ENCODE measurements at places on chromosomes 2 and 18. TPM values are rescaled to one million over a fixed set of nuclear protein-coding genes. Genes with fewer than 3 reads are reported as not detected.

GRCh38 chr2:205680067-205680466 is 2.2 kb upstream of the NRP2 start:
- H3K27me3 ChIP-seq = no peaks in the 10 kb centered on the region
- no peak overlapping the region for H3K4me3 ChIP-seq
- DNase-seq = peak; percentile 87
- no peak overlapping the region for H3K27ac ChIP-seq
- no peaks in the 10 kb centered on the region for H3K36me3 ChIP-seq
- peaks cover 27% of the 10 kb centered on the region for H3K4me1 ChIP-seq

- no peaks in the 10 kb centered on the region for H3K27me3 ChIP-seq
- no peak overlapping the region for H3K4me3 ChIP-seq
- H3K36me3 ChIP-seq = no peaks in the 10 kb centered on the region
- H3K27ac ChIP-seq = peak overlapping the region; percentile 45
- H3K4me1 ChIP-seq = peaks cover 51% of the 10 kb centered on the region
- DNase-seq = no peak
Measured at GRCh38 chr2:215880970-215881369, 132.4 kb downstream of the MREG start.

DNA sequence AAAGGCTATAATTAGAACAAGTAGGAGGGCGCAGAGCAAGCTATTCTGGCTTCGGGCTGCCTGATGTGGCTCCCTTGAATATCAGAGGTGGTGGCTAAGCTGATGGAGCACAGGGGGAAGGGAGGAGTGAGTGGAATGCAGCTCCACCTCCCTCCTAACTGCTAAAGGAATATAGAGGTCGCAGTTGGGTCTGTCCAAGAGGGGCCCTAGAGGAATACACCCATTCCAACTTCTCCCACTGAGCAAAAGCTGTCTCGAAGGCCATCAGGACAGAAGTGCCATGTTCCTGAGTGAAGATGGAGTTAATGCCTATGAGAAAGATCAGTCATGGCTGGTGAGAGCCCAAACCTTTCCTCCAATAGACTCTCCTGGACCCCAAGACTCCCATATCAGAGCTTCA is 32.8 kb upstream of the MARCO start:
- H3K4me1 ChIP-seq = peaks cover 7% of the 10 kb centered on the region
- H3K27ac ChIP-seq = no peak overlapping the region
- peaks cover 32% of the 10 kb centered on the region for H3K27me3 ChIP-seq
- H3K4me3 ChIP-seq = no peak overlapping the region
- no peak for DNase-seq

DNA sequence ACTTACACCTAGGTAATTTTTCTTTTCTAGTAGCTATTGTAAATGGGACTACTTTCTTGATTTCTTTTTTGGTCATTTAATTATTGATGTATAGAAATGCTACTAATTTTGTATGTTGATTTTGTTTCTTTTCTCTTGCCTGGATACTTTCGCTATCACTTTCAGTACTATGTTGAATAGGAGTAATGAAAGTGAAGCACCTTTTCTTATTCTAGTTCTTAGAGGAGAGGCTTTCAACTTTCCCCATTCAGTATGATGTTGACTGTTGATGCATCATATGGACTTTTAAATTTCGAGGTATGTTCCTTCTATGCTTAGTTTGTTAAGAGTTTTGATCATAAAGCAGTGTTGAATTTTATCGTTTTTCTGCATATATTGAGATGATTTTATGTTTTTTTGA is 142.5 kb downstream of the CDH19 start:
- DNase-seq = no peak
- H3K36me3 ChIP-seq = no peaks in the 10 kb centered on the region
- H3K27ac ChIP-seq = no peak overlapping the region
- no peak overlapping the region for H3K4me3 ChIP-seq

- no peak overlapping the region for H3K27ac ChIP-seq
- peaks cover 15% of the 10 kb centered on the region for H3K4me1 ChIP-seq
- H3K4me3 ChIP-seq = no peak overlapping the region
Measured at GRCh38 chr2:61949714-61950560, 44.5 kb downstream of the COMMD1 start.

DNA sequence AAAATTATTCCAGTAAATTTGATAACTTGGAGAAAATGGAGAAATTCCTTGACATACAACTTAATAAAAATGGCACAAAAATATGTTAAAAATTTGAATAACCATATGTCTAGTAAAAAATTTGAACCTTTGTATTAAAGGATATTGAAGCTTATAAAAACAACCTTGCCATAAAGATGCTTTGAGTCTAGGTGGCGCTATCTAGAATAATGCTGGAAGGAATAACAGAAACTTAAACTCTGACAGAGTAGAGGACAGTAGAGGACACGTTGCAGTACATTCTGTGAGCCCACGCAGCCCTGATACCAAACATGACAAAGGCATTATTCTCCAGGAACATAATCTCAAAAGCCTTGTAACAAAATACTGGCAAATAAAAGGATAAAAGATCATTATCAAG is 44.7 kb upstream of the ALKAL2 start:
- H3K27me3 ChIP-seq = no peaks in the 10 kb centered on the region
- H3K36me3 ChIP-seq = no peaks in the 10 kb centered on the region
- H3K4me3 ChIP-seq = no peak overlapping the region
- no peaks in the 10 kb centered on the region for H3K4me1 ChIP-seq
- no peak for DNase-seq

GRCh38 chr2:52510432-52510831 is 1257.2 kb upstream of the CHAC2 start:
- no peaks in the 10 kb centered on the region for H3K4me1 ChIP-seq
- no peaks in the 10 kb centered on the region for H3K36me3 ChIP-seq
- no peak overlapping the region for H3K27ac ChIP-seq
- no peaks in the 10 kb centered on the region for H3K27me3 ChIP-seq
- DNase-seq = no peak
- H3K4me3 ChIP-seq = no peak overlapping the region

DNA sequence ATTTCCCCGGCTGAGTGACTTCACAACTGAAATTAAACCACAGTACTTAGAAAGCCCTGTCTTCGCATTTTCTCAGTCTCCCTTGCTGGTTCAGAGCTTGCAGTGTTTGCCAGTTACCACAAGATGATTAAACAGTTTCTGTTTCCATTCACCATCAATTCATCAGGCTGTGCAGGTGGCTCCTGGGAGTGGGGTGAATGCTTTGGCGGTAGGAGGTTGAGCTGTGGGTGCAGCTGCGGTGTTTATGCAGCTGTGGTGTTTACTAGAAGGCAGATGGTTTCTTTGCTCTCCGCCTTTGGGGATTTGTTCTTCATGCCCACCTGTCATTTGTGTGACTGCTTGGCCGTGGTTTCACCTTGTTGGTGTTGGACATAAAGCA is 16.1 kb downstream of the ACOXL start:
- no peak overlapping the region for H3K4me3 ChIP-seq
- no peaks in the 10 kb centered on the region for H3K36me3 ChIP-seq
- H3K27ac ChIP-seq = no peak overlapping the region
- H3K27me3 ChIP-seq = peaks cover 49% of the 10 kb centered on the region
- H3K4me1 ChIP-seq = no peaks in the 10 kb centered on the region

- peak overlapping the region; percentile 71 for H3K4me3 ChIP-seq
- peak; percentile 49 for DNase-seq
- no peak overlapping the region for H3K27ac ChIP-seq
- peaks cover 9% of the 10 kb centered on the region for H3K4me1 ChIP-seq
- H3K36me3 ChIP-seq = no peaks in the 10 kb centered on the region
Measured at GRCh38 chr2:72149556-72150156, 2.0 kb upstream of the CYP26B1 start.

- H3K27me3 ChIP-seq = no peaks in the 10 kb centered on the region
- peak; percentile 49 for DNase-seq
- H3K4me3 ChIP-seq = no peak overlapping the region
- H3K36me3 ChIP-seq = no peaks in the 10 kb centered on the region
Measured at GRCh38 chr2:19114754-19115231, 243.6 kb downstream of the OSR1 start.

GRCh38 chr18:22839340-22839821 is 93.7 kb upstream of the RBBP8 start:
- DNase-seq = no peak
- no peaks in the 10 kb centered on the region for H3K36me3 ChIP-seq
- H3K27me3 ChIP-seq = no peaks in the 10 kb centered on the region
- peaks cover 42% of the 10 kb centered on the region for H3K4me1 ChIP-seq
- no peak overlapping the region for H3K4me3 ChIP-seq

- peaks cover 13% of the 10 kb centered on the region for H3K27me3 ChIP-seq
- H3K4me3 ChIP-seq = no peak overlapping the region
- no peak overlapping the region for H3K27ac ChIP-seq
- no peak for DNase-seq
- 0 out of 2 replicates have a peak, but pooled peaks cover 4% of the 10 kb centered on the region for H3K4me1 ChIP-seq
- H3K36me3 ChIP-seq = no peaks in the 10 kb centered on the region
Measured at GRCh38 chr18:63078471-63078870, 241.1 kb downstream of the BCL2 start.

- H3K27ac ChIP-seq = peak overlapping the region; percentile 82
- peak; percentile 94 for DNase-seq
- H3K36me3 ChIP-seq = no peaks in the 10 kb centered on the region
- H3K4me1 ChIP-seq = peaks cover 34% of the 10 kb centered on the region
- H3K27me3 ChIP-seq = no peaks in the 10 kb centered on the region
Measured at GRCh38 chr18:77127769-77128671, 4.6 kb downstream of the MBP start.

DNA sequence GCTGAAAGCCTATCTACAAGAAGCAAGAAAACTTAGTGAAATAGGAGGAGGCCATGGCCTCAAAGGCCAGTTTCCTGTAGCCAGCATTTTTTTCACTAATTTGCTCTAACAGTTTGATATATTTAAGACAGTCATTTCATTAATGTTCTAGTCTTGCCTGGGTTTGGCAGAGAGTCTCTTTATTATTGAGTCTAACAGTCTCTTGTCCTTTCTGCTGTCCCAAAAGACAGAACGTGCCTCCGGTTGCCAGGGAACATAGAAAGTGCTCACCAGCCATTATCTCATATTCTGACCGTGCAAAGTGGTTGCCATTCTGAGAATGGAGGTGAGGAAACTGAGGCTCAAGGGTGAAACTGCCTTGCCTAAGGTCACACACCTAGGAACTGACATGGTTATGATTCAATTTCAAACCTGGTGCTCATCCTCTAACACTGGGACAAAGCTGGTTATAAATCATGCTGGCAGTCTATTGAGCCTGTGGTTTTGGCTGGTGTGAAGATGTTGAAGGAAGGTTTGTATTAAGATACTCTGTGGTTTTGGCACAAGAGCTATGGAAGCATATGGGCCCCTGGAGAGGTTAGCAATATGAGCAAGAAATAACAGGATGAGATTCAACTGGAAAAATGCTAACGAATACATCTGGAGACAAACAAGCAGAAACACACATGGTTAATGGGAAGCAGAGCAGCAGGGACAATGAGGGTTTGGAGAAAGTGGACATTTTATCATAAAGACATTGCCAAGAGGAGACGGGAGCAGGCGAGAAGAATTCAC is 903.3 kb upstream of the KLHL29 start:
- no peak for DNase-seq
- H3K27me3 ChIP-seq = no peaks in the 10 kb centered on the region
- no peaks in the 10 kb centered on the region for H3K36me3 ChIP-seq
- no peaks in the 10 kb centered on the region for H3K4me1 ChIP-seq
- no peak overlapping the region for H3K27ac ChIP-seq
- H3K4me3 ChIP-seq = no peak overlapping the region

- no peak overlapping the region for H3K4me3 ChIP-seq
- no peak for DNase-seq
- no peaks in the 10 kb centered on the region for H3K27me3 ChIP-seq
- H3K36me3 ChIP-seq = no peaks in the 10 kb centered on the region
Measured at GRCh38 chr2:40102447-40102846, 323.4 kb upstream of the THUMPD2 start.

- no peak for DNase-seq
- peak overlapping the region; percentile 87 for H3K27ac ChIP-seq
- peak overlapping the region; percentile 81 for H3K4me3 ChIP-seq
- H3K36me3 ChIP-seq = 0 out of 2 replicates have a peak, but pooled peaks cover 8% of the 10 kb centered on the region
- H3K4me1 ChIP-seq = peaks cover 38% of the 10 kb centered on the region
- no peaks in the 10 kb centered on the region for H3K27me3 ChIP-seq
Measured at GRCh38 chr2:46914578-46915230, 902 bp downstream of the MCFD2 start.

C2orf78 gene
- not detected for total RNA-seq

LOXL3 gene
- total RNA-seq = 52.4 TPM

HMSD gene
- not detected for total RNA-seq

SPR gene
- total RNA-seq = 39.0 TPM

IHH gene
- total RNA-seq = not detected

RAB6C gene
- not detected for total RNA-seq

CDC42EP3 gene
- 166 TPM for total RNA-seq

Measured in GM23248 (cell line).